ENCODE measurements at places on chromosomes 4 and X.
A peak's percentile ranks its signal among the peaks of the same experiment; 100 is the strongest.

- no peak for DNase-seq
Observed at GRCh38 chrX:104306180-104306579, 51.4 kb upstream of the ESX1 start.

DNA sequence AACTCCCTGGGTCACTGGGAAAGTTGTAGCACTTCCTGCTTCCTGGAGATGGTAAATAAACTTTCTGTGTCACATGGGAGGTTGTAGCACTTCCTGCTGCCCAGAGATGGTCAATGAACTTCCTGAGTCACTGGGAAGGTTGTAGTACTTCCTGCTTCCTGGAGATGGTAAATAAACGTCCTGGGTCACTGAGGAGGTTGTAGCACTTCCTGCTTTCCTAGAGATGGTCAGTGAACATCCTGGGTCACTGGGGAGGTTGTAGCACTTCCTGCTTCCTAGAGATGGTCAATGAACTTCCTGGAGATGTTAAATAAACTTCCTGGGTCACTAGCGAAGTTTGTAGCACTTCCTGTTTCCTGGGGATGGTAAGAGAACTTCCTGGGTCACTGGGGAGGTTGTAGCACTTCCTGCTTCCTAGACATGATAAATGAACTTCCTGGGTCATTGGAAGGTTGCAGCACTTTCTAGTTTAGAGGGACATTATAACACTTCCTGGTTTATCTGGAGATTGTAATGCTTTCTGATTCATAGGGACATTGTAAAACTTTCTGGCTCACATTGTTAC is 62.3 kb upstream of the CD99 start:
- no peak for DNase-seq

DNA sequence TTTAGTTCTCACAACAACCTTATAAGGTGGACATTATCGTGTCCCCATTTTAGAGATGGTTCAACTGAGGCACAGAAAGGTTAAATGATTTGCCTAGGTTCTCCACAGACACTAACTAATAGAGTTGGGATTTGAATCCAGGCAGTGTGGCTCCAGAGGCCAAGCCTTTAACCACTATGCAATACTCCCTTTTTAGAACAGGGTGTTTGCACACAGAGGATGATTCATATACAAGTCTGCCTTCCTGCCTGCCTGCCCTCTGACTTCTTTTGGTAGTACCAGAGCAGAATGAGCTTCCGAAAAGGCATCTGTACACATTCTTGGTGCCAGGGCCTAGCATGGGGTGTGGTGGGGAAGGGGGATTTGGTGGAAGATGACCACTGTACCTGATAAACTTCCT is 150.8 kb upstream of the ARHGEF9 start:
- no peak for DNase-seq

DNA sequence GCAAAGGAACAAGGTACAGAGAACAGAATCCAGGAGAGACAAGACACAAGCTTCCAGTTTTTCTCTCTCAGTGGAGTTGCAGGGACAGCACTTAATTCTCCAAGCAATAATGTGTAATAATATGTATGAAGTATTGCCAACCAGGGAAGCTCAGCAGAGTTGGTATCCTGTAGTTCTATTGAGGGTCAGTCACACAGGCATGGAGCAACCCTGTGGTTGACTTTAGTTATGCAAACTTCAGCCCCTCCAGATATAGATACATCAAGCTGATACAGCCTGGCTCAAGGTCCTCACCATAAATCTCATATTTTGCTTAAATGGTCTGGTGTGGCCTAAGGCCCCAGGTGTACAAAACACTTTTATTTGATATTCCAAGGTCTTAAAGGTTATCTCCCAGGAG is 248.6 kb upstream of the EPHA5 start:
- no peak for DNase-seq

DNA sequence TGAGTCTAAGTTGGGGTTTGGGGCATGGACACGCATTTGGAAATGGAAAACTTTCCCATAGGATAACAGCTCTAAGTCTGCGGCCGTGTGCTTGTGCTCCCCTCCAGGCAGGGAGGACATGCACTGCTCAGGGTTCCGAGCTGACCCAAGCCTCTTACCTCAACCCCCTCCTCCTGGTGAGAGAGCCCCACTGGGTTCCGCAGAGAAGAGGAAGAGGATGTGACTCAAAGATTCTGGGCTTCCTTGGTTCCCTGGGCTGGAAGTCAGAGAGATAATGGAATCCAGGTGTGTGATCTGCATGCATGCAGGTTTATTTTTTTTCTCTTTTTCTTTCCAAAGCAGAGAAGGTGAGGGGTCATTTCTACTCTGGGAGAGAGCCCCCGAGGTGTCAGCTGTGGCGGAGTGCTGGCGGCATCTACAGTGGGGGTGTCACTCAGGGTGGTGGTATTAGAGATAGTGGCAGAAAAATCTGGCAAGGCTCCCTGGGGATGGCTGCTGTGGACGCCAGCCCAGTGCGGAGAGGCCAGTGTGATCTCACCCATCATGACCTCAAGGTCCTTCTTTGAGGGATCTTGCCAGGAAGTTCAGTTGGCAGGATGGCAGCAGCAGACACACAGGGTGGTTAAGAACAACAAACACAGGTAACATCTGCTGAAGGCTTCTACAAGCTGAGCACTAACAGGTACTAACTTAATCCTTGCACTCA is 168.7 kb upstream of the HAND2 start:
- no peak for DNase-seq

DNA sequence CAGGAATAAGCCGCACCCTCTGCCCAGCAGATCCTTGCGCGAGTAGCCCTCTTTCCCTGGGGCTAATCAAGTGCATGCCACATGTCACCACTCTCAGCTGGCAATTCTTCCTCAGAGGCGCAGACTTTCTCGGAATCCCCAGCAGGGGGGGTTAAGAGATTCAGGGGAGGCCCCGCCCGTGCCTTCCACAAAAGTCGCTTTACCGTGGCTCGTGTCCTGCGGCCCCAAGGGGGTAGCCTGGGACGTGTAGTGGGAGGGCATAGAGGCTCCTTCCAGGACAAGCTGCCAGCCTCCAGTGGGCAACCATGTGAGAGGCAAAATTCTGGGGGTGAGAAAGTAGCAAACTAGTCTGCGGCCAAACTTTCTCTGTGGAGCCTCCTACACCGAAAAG is 652 bp downstream of the SRPX start:
- peak; percentile 30 for DNase-seq

- DNase-seq: no peak
Observed at GRCh38 chrX:19674041-19674789, 158.9 kb upstream of the MAP3K15 start.

GRCh38 chr4:170682558-170683294 is 593.0 kb upstream of the AADAT start:
- no peak for DNase-seq

- no peak for DNase-seq
Observed at GRCh38 chrX:67544281-67545035, 637 bp downstream of the AR start.

DNA sequence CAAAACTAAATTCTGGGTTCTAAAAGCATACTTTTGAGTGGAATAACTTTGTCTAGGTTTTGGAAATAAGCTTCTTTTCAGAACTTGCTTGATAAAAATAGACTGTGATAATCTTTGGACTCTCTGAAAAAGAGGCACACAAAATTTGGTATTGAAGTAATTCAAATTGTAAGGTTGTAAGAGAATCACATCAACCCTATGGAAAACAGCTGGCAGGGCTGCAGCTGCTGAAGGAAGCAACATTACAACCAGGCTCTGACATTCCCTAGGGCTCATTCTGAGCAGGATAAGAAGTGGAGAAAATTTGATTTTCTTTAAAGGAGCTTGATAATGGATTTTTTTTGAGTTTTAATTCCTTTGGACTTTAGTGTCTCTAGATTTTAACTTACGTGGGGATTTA is 147.6 kb downstream of the FSTL5 start:
- no peak for DNase-seq

GRCh38 chr4:139686130-139686529 is 20.5 kb downstream of the MGST2 start:
- no peak for DNase-seq

DNA sequence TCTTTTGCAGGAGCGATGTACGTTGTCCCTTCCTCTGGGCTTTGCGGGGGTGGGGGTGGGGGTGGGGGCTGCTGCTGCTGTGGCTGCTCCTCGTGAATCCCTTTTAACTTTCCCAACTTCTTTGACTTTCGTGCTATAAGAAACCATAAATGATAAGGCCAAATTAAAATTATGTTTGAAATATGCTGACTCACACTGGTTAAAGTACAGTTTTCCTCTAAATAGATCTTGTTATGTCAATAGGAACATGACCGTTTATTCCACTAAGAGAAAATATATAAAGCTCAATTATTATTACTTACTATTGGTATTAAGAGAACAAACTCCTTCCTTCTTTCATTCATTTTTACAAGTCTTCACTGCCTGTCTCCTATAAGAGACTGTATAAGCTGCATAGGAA is 287.4 kb downstream of the NR3C2 start:
- no peak for DNase-seq

DNA sequence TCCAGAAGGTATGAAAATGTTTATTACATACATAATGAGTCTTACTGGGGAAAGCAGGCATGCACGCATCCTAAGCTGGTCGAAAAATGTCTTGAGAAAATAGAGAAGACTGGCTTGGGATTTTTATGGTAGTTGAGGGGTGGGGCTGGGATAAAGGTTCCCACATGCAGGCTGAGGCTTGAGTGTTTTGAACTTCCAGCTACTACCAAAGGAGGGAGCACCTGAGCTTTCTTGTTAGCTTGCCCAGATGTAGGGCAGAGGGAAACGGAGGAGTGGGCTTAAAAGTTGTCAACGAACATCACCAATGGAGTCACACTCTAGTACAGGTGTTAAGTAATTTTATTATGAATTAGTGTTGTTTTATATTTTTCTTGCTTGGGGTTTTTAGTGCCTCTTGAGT is 39.6 kb upstream of the SRPX start:
- DNase-seq: peak; percentile 34

GRCh38 chrX:11351375-11352295 is 58.4 kb downstream of the AMELX start:
- DNase-seq: no peak

GRCh38 chr4:158016511-158016910 is 156.3 kb downstream of the GASK1B start:
- DNase-seq: no peak

- DNase-seq: no peak
Observed at GRCh38 chr4:41305476-41305875, 48.7 kb downstream of the UCHL1 start.

- DNase-seq: no peak
Observed at GRCh38 chrX:39309721-39310152, 508.5 kb downstream of the MID1IP1 start.

DNA sequence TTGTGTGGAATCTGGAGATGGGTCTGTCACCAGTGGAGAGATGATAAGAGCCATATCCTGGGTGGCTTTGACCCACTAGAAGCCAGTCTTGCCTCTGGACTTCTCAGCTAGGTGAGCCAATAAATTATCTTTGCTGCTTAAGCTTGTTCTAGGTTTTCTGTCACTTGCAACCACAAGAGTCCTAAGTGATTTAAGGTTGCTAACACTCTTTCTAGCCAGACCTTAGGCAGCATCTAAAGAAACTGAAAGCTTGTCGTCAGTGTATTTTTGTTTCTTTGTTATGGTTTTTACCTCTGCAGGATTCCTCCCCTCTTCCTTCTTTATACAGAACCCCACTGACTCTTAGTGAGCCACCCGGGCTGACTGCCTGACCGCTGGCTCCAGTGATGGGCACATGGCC is 37.1 kb upstream of the STIM2 start:
- no peak for DNase-seq

GRCh38 chr4:99024481-99025275 is 29.2 kb downstream of the METAP1 start:
- no peak for DNase-seq

DNA sequence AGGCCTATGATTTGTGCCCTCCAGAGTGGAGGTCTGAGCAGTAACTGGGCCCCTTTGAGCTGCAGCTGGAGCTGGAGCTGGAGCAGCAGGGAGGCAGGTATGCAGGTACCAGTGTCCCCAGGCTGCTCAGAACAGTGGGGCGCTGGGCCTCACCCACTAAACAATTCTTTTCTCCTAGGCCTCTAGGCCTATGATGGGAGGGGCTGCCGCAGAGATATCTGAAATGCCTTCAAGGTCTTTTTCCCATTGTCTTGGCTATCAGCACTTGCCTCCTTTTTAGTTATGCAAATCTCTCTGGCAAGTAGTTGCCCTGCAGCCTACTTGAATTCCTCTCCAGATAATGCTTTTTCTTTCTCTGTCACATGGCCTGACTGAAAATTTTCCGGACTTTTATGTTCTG is 79.7 kb upstream of the OTUD4 start:
- DNase-seq: no peak

GRCh38 chrX:100263650-100264049 is 146.4 kb downstream of the PCDH19 start:
- DNase-seq: no peak

DNA sequence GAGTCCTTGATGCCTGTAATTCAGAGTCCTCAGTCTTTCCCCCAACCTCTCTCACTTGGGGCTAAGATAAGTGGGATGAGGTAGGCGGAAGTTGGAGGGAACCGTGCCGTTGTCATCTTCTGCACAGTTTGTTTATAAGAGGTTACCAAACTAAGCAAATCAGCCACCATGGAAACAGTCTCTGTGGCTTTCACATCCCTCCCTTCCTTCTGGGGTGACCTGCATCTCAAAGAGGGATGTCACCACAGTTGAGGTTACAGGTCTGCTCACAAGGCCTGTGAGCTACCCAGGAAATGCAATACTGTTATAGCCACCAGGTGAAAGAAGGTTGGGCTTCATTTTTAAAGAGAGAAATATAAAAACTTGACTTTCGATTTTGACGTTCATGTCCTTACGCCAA is 26.3 kb downstream of the RTL5 start:
- no peak for DNase-seq

DNA sequence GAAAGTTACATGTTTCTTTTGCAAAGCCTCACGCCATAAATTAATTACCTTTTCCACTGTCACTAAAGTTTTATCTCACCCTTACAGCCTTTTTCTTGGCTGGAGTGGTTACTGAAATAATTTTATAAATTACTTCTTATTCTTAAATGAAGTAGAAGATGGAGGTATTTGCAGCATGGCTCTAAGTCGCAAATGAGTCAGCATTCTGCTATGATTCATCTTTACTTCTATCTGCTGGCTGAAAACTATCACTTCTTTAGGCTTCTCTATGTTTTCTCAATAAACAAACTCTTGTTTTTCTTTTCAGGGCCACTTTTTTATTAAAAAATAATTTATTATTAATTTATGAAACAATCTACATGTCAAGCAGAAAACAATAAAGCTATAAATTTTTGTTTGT is 210.2 kb upstream of the GYPA start:
- DNase-seq: no peak

GRCh38 chr4:154010371-154010770 is 221.5 kb upstream of the SFRP2 start:
- no peak for DNase-seq

- no peak for DNase-seq
Observed at GRCh38 chr4:116357758-116358157, 727.6 kb downstream of the TRAM1L1 start.

- DNase-seq: no peak
Observed at GRCh38 chrX:150213481-150214030, 149.6 kb upstream of the MAMLD1 start.
